ENCODE measurements at places on chromosomes 1 and 21.

DNA sequence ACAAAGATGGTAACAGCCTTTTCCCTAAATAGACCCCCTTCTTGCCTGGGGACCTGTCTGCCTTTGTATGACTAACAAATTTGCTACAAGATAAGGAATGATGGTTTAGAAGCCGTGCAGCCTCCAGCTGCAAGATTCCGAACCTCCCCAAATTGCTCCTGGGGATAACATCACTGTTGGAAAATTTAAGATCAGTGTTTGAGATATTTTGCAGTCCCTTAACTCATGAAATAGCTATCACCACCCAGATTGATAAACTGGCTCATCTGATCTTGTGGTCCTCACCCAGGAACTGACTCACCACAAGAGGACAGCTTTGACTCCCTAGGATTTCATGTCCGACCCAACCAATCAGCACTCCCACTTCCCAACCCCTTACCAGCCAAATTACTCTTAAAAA lies 254.7 kb downstream of the USH2A start:
- no peak for DNase-seq

DNA sequence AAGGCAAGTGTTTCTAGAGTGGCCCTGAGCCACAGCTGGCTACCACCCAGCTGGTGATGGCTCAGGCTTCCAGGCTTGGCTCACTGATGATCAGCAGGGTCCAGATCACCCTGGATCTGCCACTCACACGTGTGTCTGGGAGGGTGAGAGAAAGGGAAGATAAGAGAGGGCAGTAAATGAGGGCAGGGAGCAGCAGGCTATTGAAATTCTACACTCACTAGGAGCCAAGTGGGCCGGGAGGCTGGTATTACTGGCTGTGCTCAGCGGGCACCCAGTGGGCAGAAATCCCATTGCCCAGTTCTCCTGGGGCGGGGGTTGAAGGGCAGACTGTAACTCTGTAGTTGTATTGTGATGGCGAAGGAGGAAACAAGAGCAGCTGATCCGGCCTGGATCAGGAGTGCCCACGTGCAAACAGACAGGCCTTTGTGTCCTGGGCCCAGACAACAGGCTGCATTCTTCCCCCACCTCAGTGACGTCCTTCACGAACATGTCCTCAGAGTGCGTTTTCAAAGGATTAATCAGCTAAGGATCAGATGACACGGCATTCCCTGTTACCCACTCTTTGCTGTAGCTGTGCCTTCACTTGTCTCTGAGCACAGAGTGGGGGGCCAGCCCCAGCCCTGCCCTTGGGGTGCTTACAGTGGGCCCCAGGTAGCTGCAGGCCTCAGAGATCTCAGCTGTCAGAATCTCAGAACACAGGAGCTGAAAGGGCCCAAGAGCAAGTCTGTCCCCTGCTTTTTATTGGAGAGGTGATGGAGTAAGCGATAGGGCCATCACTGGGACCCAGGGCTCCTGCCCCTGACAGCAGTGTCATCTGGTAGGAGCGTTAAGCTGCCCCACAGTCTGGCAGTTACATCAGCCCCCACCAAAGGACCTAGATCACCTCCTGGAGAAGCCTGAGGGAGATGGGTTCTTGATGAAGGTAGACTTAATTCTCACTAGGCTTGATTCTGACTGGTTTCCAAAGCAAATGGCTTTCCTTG lies 60.5 kb downstream of the ATP1A1 start:
- no peak for DNase-seq

DNA sequence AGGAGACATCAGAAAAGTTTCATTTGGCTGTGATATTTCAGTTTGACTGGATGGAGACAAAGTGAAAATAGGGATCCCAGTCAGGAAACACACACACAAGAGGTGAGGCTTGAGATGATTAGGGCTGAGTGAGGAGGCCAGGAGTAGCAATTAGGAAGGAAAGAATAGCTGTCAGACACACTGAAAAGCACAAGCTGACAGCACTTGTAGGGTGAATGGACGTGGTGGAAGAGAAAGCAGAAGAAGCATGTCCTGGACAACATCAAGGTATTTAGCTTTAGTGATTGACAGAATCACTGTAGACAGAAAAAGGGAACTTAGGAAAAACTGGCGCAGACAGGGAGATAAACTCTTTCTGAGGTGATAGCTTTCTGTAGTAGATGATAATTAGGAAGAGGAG lies 347.7 kb downstream of the TGFB2 start:
- no peak for DNase-seq

- no peak for DNase-seq
These were observed 17.8 kb downstream of the THEM4 start for GRCh38 chr1:151891512-151891911.

DNA sequence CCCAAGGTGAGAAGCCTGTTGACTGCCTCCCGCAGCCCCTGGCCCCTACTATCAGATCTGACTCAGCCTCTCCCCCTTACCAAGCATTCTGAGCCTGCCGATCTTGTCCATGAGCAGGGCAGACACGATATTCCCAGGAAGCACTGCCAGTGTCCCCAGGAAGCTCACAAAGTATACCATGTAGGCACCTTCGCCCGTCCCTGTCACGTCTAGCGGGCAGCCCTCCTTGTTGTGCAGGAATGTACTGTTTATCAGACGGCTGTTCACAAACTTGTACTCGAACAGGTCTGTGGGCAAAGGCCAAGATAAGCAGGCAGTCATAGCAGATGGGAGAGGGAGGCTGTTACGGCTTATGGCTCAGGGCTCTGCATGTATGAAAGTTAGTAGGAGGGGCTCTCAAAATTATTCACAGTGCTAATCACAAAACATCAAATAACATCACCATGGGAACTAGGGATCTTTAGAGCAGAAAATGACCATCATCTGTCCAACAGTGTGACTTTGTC lies 7.3 kb downstream of the BOLA1 start:
- no peak for DNase-seq
